T-helper 17 cell (primary cell): ENCODE measurements at places on chromosomes 6 and 20. TPM values are rescaled to one million over a fixed set of nuclear protein-coding genes. Genes with fewer than 3 reads are reported as not detected.

DNA sequence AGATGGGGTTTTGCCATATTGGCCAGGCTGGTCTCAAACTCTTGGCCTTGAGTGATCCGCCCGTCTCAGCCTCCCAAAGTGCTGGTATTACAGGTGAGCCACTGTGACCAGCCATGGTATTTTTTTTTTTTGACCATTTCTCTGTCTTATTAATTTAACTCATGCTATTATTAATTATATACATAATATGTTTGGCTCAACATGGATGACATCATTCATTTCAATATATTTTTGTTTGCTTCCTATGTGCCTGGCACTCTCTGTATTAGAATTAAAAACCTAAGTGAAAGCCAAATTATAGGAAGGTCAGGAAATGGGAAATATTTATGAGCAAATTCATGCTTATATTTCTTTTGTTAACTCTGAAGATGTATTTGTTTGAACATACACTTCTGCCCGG lies 55.8 kb upstream of the AKIRIN2 start:
- H3K27me3 ChIP-seq: no peaks in the 10 kb centered on the region
- no peak overlapping the region for H3K4me3 ChIP-seq
- H3K27ac ChIP-seq: no peak overlapping the region
- no peaks in the 10 kb centered on the region for H3K36me3 ChIP-seq

DNA sequence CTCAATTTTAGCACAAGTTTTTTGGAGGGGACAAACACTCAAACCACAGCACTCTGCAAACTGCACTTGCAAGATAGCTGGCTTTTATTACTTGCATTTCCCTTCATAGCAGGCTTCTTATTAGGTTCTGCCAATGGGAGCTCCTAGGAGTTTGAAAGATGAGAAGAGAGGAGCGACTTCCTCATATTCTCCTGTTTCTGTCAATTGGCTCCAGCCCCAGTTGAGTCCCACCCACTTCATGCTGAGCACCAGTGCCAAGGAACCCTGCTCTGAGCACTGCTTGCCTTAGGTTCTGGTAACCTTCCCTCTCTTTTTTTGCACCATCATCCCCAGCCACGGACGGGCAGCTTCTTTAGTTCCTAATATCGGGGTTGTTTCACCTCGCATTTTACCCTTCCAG lies 67.9 kb downstream of the PSMB1 start:
- no peaks in the 10 kb centered on the region for H3K4me1 ChIP-seq
- H3K27ac ChIP-seq: no peak overlapping the region
- no peak for DNase-seq
- H3K36me3 ChIP-seq: no peaks in the 10 kb centered on the region
- H3K27me3 ChIP-seq: peaks cover 43% of the 10 kb centered on the region

The VARS1 gene
- total RNA-seq: 73.7 TPM

- peaks cover 23% of the 10 kb centered on the region for H3K4me1 ChIP-seq
- no peak for DNase-seq
- H3K27me3 ChIP-seq: no peaks in the 10 kb centered on the region
- peaks cover 3% of the 10 kb centered on the region for H3K36me3 ChIP-seq
- H3K27ac ChIP-seq: peak overlapping the region; percentile 72
- H3K4me3 ChIP-seq: no peak overlapping the region
These were observed 162.7 kb downstream of the CDK19 start for GRCh38 chr6:110652520-110652919.

DNA sequence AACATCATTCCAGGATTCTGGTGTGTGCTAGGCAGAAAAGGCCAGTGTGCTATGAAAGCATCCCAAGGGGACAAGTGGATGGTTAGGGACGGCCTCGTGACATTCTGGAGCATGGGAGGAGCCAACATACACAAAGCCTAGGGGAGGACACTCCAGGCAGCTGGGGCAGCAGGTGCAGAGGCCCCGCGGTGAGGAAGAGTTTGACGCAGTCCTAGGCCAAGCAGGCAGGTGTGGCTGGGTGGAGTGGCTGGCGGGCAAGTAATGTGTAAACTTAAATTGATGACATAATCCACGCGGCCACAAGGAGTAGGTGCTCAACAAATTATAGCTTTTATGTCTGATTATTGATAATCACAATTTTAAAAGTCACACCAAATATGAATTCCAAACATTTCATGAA lies 93.6 kb downstream of the TMEM242 start:
- H3K27ac ChIP-seq: no peak overlapping the region
- peaks cover 34% of the 10 kb centered on the region for H3K27me3 ChIP-seq
- no peak for DNase-seq
- no peaks in the 10 kb centered on the region for H3K36me3 ChIP-seq

GRCh38 chr6:105459049-105459448 lies 56.2 kb upstream of the PREP start:
- peaks cover 14% of the 10 kb centered on the region for H3K4me1 ChIP-seq
- H3K36me3 ChIP-seq: no peaks in the 10 kb centered on the region
- no peak for DNase-seq
- H3K4me3 ChIP-seq: peak overlapping the region; percentile 79
- H3K27me3 ChIP-seq: peaks cover 39% of the 10 kb centered on the region
- H3K27ac ChIP-seq: peak overlapping the region; percentile 43

DNA sequence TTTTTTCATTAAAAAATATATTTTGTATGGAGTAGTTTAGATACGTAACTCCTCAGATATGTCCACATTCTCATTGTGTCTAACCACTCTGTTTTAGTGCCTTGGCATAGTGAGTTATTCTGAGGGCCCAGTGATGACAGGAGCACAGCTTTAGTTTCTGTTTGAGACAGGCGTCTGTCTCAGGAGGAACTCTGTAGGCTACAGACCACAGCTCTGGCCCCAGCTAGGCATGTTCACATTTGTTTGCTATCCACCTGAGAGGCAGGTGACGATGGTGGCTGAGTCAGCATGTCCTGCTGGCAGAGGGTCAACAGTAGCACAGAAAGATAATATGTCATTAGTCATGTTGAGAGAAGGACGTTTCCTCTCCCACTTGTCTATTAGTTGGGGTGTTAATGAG lies 16.3 kb downstream of the LRRC1 start:
- H3K4me1 ChIP-seq: peaks cover 22% of the 10 kb centered on the region
- H3K36me3 ChIP-seq: peaks cover 3% of the 10 kb centered on the region
- no peak for DNase-seq
- no peak overlapping the region for H3K27ac ChIP-seq
- no peaks in the 10 kb centered on the region for H3K27me3 ChIP-seq

DNA sequence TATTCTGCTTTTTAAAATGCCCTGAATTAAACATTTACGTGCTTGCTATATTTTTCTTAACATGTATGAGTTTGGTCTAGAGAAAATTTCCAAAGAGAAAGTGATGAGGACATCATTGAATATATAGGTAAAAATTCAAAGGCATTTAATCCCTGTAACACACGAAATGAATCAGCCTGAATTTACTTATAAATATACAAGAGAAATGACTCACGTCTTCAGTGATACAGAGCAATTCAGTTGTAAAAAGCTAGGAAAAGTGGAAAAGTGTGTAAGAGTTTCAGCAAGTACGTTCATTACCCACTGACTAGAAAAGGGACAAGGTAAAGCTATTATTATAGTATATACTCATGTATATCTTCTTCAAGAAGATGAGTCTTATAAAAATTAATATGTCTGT lies 124.8 kb downstream of the HIVEP1 start:
- no peak for DNase-seq
- peaks cover 22% of the 10 kb centered on the region for H3K4me1 ChIP-seq
- H3K4me3 ChIP-seq: no peak overlapping the region
- H3K36me3 ChIP-seq: peaks cover 18% of the 10 kb centered on the region

DNA sequence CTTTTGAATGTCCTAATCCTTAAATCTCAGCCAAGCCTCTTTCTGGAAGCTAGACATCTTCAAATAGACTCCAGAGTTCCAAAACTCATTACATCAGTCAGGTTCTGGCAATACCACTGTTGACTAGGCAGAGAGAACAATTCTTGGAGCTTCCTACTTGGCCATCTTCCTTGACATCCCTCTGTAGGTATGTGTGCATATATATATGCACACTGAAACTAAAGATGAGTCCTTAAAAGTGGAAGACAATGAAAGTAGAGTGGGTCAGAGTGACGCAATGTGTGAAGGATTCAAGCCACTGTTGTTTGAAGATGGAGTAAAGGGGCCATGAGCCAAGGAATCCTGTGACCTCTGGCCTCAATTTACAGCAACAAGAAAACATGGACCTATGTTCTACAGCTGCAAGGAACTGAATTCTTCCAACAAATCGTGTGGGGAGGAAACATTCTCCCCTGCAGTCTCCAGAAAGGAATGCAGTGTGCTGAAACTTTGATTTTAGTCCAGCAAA lies 18.7 kb upstream of the DUSP22 start:
- H3K4me3 ChIP-seq: no peak overlapping the region
- no peaks in the 10 kb centered on the region for H3K36me3 ChIP-seq
- peaks cover 6% of the 10 kb centered on the region for H3K4me1 ChIP-seq
- no peak overlapping the region for H3K27ac ChIP-seq
- no peaks in the 10 kb centered on the region for H3K27me3 ChIP-seq
- no peak for DNase-seq

The MAPK13 gene
- 33.7 TPM for total RNA-seq
